NCI-H1436 (cell line): ENCODE measurements at places on chromosomes 7 and 10.

DNA sequence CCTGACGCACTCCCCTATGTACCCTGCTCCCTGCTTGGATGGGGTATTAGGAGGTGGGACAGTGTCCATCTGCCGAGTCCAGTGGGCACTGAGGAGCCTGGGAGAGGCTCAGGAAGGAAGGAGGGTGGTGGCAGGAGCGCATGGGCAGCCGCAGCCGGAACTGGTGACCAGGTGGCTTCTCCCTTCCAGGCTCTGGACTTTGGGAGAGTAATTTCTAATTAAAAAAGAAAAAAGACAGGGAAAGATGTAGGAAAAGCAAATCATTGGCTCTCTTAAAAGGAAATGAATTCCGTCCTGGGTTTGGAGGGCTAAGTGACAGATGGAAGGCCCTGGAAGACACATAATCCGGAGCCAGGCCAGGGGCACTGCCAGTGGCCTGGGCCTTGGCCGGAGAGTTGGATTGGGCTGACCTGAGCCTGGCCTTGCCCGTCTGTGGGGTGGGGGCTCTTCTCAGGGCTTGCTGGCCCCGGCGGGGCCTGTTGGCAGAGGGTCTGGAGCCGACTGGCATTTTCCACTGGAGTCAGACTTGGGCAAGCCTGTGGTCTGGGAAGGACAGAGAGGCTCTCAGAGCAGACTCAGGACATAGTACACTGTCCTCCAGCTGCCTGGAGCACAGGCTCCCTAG, 63.0 kb downstream of the NEURL1 start:
- no peak for DNase-seq

DNA sequence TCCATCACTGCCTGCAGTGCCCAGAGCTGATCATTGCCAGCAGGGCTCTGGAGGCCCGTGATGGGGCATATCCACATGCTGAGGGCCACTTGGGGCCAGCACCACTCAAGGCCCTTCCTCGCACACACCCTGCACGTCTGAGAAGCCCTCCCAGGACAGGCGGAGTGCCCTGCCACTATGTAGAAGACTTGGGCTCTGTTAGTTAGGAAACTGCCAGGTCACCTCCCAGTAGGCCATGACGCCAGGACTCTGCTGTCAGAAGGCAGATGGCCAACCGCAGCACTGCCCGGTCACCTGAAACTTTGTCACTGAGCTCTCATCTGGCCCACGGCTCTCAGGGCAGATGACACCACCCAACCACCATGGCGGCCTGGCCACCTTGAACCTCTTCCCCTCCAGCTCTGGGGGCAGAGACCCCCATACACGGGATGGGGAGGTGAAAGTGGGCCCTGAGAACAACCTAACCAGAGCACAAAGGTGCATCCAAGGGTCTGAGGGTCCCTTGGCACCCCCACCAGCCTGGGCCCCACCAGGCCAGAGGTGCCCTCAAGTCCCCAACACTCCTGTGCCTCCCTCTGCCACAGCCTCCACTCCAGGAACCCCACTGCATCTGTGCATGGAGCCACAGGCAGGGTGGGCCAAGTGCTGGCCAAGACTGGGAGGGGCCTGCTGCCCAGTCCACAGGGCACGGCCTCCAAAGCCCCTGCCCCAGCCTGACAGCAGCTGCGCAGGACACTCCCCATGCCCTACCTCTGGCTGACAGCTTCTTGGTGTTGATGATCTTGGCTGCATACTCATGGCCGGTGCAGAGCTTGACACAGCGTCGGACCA, 41.8 kb downstream of the CAMK2B start:
- DNase-seq, result no peak

DNA sequence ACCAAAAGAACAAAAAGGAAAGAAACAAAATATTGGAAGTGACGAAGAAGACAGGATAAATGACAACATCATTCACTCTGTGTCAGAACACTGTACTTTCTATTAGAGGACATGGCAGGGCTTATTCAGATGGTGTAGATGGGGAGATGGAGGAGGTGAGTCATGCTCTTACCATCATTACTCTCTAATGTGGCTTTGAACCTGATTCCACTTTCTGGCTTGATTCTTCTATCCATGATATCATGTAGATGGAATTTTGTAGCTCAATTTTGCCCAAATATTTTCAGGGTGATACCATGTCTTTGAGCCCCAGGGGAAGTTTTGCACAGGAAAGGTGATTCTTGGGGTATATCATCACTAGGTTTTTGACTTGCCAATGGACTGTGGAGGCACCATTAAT, 91.7 kb downstream of the CFAP58 start:
- DNase-seq, result no peak

DNA sequence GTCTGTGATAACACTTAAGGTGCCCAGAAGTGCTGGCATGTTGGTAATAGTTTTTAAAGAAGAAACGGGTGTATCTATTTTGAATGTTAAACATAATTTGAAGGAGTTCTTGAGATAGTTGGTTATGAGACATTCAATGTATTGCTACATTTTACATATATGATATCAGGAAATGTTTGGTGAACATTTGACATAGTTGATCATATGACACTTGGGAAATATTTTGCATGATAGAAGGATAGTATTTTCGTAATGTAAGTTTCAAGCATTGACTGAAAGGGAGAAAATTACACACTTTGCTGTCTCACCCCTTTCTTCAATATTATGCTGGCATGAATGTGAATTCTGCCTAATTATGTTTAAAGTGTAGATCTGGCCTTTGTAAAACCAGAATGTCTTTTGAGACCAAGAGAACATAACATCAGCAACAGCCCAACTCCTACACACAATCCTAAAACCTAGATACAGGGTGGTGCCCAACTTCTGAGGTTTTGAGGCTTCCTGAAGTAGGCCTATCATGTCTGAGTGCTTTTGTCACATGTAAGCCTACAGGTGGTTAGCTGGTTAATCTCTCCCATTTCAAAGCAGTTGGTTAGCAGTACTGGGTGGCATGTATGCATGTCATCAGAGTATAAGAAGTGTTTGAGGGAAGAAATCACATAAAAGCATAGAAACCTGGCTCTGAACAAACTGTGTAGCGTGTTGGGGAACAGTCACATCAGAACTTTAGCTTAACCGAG, 2.1 kb downstream of the ADD3 start:
- DNase-seq, result no peak

- DNase-seq, result no peak
Observed at GRCh38 chr10:61125560-61126170, 181.7 kb upstream of the RHOBTB1 start.

- no peak for DNase-seq
Observed at GRCh38 chr7:46179061-46179610, 258.1 kb upstream of the IGFBP3 start.

DNA sequence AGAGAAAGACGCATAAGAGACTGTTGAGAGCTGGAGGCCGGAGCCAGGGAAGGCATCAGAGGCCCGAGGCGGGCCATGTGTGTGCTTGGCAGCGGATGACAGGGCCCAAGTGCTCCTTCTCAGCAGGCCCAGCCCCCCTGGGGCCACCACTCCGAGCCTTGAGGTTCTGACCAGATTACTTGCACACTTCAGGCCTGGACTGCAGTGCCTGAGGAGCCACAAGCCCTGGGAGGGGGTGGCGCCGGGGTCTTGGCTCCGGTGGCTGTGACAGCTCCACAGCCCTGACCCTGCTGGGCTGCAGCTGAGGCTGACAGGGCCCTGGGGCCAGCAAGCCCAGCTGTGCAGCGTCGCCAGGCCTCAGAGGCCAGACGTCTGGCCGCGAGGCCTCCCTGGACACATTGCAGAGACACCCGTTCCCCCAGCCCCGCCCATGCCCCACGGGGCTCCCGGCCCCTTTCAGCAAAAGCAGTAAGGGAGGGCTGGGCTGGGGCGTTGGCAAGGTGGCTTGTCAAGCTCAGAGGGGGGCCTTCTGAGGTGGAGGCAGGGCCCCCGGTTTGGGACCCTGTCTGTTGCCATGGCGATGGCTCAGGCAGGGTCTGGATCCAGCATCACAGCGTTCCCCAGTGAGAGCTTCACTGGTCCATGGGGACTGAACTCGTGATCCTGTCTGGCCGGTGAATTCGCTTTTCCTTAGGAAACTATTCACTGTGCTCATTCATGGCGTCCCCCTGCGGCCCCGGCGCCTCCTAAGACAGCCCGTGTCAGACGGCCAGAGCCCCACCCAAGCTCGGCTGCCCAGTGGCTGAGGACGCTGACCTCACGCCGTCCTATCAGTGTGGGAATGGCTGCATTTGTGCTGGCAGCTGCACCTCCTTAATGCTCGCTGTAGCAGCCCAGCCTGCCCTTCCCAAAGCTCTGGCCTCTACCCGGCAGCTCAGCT, 5.7 kb downstream of the ELN start:
- DNase-seq, result no peak

GRCh38 chr7:24949884-24950283, 30.1 kb downstream of the OSBPL3 start:
- DNase-seq, result no peak

DNA sequence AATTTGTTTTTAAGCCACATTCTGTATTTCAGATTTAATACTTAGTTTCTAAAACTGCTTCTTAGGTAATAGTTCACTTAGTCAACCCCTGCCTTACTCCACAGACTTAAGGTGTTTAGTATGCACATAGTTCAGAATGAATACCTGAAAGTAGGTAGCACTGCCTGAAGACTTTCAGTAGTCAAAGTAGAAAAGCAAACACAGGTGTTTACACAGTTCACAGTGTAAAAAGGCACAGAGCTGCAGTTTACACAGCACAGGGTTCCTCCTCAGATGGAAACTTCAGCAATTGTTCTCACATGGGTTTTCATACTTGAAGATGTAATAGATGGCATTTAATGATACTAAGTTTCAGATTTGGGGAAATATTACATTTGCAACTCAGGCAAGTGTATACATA, 3.1 kb upstream of the PKD1L1 start:
- DNase-seq, result no peak

DNA sequence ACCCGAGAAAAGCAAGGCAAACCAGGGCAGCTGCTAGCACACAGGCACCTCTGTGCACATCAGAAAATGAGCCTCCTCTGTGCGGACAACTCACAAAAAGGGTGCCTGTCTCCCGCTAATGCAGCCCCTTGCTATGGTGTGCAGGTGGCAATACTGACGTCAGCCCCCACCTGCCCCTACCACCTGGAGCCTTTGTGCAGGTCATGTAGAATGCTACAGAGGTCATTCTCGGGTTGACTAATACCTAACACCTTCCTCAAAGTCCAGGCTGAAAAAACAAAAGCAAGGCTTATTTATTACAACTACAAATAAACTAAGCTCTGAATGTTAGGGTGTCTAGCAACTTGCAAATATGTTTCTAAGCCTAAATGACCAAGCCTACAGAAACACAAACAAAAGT, 13.9 kb downstream of the PIP4K2A start:
- no peak for DNase-seq

GRCh38 chr7:88669913-88670312, 89.6 kb upstream of the ZNF804B start:
- no peak for DNase-seq

DNA sequence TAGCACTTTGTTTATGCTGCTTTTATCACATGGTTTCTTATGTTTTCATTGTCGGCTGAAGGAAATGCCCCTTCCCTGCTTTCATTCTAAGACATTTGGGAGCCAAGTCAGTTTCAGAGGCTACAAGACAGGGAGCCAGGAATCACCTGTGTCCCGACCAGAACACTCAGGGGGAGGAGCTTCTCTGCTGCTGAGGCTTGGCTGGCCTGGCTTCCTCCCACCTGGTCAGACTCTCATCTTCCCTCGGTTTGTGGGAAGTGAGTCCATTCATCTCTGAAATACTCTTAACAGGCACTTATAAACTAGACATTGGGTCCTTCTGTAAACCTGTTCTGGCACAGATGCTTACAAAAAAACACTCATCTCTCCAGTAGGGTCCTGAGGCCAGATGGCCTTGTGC, 19.6 kb upstream of the GOLGA7B start:
- DNase-seq, result no peak

DNA sequence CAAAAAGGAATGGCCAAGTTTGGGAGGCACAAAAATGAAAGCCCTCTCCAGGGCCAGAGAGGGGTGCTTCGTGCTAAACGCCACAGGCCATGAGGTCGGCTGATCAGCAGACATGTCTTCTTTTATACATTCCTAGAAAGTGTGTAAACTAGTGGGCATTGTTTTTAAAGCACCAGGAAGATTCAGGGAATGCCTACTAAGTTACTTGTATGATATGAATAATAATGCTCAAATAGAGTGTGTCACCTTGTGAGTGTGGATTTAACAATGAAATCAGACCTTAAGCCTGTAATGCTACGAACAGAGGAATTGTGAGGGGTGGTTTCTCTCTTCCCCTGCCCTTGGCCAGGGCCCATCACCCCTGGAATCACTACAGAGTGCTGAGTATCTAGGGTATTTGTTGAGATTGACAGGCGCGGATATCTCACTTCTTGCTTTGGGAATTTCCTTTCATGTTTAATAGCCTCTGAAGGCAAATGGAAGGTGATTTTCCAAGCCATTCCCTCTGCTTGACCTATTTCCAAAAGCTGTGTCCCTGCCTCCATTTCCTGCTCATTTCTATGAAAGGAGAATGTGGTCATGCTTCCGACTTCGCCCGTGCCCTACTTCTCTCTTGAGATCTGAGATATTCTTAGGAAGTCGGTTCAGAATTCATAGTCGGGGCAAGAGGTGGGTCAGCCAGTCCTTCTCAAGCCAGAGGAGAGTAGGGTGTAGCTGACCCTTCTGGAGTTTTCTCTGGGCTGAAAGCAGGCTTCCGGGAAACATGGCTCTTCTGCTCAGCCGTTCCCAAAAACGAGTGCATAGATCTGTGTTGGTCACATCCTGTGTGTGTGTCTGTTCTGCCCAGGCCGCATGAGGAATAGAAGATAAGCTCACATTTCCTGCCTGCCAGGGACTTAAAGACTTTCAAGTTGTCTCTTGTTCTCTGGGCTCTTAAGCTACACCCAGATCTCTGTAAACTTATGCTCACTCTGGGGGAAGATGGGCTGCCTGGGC, 167.8 kb upstream of the ITGB1 start:
- DNase-seq, result no peak

DNA sequence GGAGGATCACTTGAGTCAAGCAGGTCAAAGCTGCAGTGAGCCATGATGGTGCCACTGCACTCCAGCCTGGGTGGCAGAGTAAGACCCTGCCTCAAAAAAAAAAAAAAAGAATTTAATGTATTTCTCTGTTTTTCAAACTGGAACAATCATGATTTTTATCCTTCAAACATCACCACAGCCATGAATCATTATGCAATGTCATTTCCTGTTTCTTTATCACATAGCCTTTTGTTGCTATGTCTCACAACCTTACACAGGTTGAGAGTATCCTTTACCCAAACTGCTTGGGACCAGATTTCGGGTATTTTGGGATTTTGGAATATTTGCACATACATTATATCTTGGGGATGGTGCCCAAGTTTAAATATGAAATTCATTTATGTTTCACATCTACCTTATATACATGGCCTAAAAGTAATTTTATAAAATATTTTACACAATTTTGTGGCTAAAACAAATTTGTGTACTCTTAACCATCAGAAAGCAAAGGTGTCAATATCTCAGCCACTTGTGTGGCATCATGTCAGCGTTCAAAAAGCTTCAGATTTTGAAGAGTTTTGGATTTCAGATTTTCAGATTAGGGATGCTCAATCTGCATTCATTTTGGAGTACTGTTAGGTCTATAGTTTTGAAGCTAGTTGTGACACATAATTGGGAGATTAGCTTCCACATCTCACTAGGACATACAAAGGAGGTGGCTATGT, 8.2 kb downstream of the NT5C3A start:
- no peak for DNase-seq

GRCh38 chr7:134420424-134421125, 38.3 kb downstream of the AKR1B1 start:
- peak; percentile 18 for DNase-seq
